ENCODE measurements at places on chromosomes 3 and 15.

- DNase-seq = no peak
- H3K27ac ChIP-seq = no peak overlapping the region
- no peaks in the 10 kb centered on the region for H3K36me3 ChIP-seq
- H3K27me3 ChIP-seq = no peaks in the 10 kb centered on the region
- no peak overlapping the region for H3K4me3 ChIP-seq
Observed at GRCh38 chr3:112476346-112476745, 22.9 kb downstream of the BTLA start.

- H3K27me3 ChIP-seq = no peaks in the 10 kb centered on the region
- no peaks in the 10 kb centered on the region for H3K36me3 ChIP-seq
- no peak overlapping the region for H3K27ac ChIP-seq
- DNase-seq = no peak
- H3K4me1 ChIP-seq = no peaks in the 10 kb centered on the region
Observed at GRCh38 chr3:64385277-64385676, 160.0 kb upstream of the PRICKLE2 start.

GRCh38 chr3:38610934-38611333, 38.6 kb downstream of the SCN5A start:
- no peak overlapping the region for H3K27ac ChIP-seq
- H3K27me3 ChIP-seq = no peaks in the 10 kb centered on the region
- DNase-seq = no peak
- H3K36me3 ChIP-seq = no peaks in the 10 kb centered on the region

DNA sequence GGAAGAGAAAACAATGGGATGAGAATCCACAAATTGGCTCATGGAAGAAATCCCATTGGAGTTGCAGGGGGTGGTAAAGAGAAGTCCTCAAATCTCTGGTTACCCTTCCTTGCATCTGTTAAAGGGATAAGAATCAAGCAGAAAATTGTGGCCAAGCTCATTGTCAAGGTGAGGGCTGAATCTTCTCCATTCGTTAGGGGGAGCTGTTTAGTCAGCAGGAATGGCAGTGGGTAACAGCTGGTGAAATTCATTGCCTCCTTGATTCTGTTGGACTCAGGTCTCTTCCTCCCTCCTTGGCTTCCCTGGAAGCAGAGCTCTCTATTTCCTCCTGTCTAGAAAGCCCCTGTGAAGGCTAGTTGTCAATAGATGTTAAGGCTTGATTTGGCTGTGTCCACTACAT, 343.1 kb upstream of the SEMA6D start:
- no peaks in the 10 kb centered on the region for H3K4me1 ChIP-seq
- no peak overlapping the region for H3K4me3 ChIP-seq
- no peak overlapping the region for H3K27ac ChIP-seq
- H3K36me3 ChIP-seq = no peaks in the 10 kb centered on the region

DNA sequence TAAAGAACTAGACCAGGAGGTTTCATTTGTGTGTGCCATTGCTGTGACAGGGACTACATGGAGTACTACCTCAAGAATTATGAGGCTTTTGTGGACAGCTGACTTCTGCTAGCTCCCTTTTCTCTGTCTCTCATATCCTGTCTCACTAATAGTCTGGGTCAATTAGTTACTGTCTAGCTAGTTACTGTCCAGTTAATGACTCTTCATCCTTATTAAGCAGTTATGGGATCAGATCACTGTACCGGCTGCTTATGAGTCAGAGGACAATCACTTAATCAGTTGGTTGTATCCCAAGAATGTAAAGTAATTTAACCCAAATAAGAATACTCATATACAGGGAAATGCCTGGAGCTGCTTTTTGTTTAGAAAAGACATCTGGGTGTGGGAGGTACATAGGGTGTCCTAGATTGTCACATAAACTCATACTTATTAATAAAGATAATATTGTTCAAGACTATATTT, 158.0 kb downstream of the CDIN1 start:
- H3K27ac ChIP-seq = no peak overlapping the region
- H3K4me3 ChIP-seq = no peak overlapping the region
- H3K27me3 ChIP-seq = no peaks in the 10 kb centered on the region
- no peaks in the 10 kb centered on the region for H3K4me1 ChIP-seq
- no peak for DNase-seq
- no peaks in the 10 kb centered on the region for H3K36me3 ChIP-seq

DNA sequence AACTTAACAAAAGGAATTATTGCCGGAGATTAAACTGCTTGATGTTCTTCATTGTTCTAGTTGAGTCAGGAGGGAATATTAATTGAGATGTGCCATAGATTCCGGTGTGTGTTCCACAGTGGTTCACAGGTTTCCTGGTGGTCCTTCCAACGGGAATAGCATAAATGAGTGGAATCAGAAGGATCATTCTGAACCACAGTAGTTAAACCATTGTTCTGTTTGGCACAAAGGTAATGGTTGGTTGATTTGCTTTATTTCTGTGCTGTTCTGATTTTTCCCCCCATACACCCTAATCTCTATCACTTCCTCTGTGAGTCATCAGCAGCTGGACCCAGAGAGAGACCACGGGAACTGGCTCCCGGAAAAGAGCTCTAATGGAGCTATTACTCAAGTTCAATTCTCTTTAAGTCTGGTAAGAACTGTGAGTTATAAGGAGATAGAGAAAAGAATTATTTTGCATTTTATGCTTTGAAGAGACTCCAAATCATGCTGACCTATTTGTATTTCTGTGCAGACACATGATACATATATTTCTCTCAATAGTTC, 627.2 kb downstream of the ZIC1 start:
- H3K27me3 ChIP-seq = no peaks in the 10 kb centered on the region
- no peak overlapping the region for H3K27ac ChIP-seq
- no peaks in the 10 kb centered on the region for H3K4me1 ChIP-seq
- H3K4me3 ChIP-seq = no peak overlapping the region
- no peak for DNase-seq

DNA sequence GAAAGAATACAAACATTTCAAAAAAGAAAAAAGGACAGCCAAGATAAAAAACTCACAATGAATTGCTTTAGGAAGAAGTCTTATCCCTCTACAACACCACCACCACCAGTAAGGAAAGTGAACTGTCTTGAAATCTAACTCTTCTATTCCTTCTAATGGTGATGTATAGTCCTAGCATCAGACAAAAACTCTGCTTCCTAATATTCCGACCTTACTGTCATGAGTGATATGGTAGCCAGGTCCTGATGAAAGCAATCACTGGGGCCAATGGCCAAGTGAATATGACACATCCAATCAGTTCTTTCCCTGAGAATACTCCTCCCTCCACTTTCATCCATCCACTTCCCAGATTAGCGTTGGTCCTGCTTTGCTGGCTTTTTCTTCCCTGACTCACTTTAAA, 14.8 kb downstream of the GK5 start:
- no peaks in the 10 kb centered on the region for H3K27me3 ChIP-seq
- H3K4me3 ChIP-seq = no peak overlapping the region
- H3K27ac ChIP-seq = no peak overlapping the region
- H3K4me1 ChIP-seq = peaks cover 7% of the 10 kb centered on the region
- H3K36me3 ChIP-seq = no peaks in the 10 kb centered on the region
- no peak for DNase-seq

All from colonic mucosa (tissue), 4 donors.